Lung (tissue), 17 donors: ENCODE measurements at places on chromosomes 4 and X. TPM values are rescaled to one million over a fixed set of nuclear protein-coding genes. Genes with fewer than 3 reads are reported as not detected.

GRCh38 chr4:76564123-76564915, 129.3 kb downstream of the SHROOM3 start:
- H3K27ac ChIP-seq = no peak overlapping the region
- DNase-seq = no peak
- no peak overlapping the region for H3K4me3 ChIP-seq
- H3K27me3 ChIP-seq = no peaks in the 10 kb centered on the region
- no peaks in the 10 kb centered on the region for H3K4me1 ChIP-seq

GRCh38 chr4:88212253-88212561, 53.8 kb upstream of the ABCG2 start:
- no peak overlapping the region for H3K27ac ChIP-seq
- no peaks in the 10 kb centered on the region for H3K4me1 ChIP-seq
- no peak overlapping the region for H3K4me3 ChIP-seq
- H3K27me3 ChIP-seq = no peaks in the 10 kb centered on the region

- no peak overlapping the region for H3K27ac ChIP-seq
- no peak for DNase-seq
- H3K36me3 ChIP-seq = no peaks in the 10 kb centered on the region
- H3K4me3 ChIP-seq = no peak overlapping the region
- H3K27me3 ChIP-seq = no peaks in the 10 kb centered on the region
Measured at GRCh38 chrX:139890991-139891700, 41.7 kb downstream of the ATP11C start.

DNA sequence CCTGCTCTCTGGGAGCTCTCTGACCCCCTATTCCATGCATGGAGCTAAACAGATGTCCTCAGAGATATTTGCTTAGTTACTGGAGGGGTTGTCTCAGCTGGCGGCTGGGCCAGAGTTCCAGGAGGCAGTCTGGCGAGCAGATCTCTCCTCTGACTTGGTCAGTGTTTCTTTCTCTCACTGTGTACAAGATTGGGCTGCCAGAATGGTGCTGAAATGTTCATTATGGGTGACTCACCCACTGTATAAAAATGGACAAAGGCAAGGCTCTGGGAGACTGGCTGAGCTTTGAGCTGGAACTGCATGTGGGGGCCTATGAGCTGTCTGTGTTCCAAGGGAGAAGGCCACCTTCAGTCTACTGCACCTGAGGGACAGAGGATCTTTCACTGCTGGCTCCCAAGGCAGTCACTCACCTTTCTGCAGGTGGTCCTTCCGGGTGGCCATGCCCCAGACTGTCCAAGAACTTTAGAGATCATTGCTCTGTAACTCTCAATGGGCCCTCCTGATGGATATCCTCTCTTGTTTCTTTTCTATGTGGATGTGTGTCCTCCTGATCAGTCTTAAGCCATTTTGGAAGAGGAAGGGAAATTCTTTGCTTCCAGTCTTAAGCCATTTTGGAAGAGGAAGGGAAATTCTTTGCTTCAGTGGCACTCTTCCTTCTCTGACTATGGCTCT, 88.2 kb downstream of the CFAP299 start:
- H3K36me3 ChIP-seq = no peaks in the 10 kb centered on the region
- no peaks in the 10 kb centered on the region for H3K4me1 ChIP-seq
- no peak overlapping the region for H3K4me3 ChIP-seq
- DNase-seq = no peak

DNA sequence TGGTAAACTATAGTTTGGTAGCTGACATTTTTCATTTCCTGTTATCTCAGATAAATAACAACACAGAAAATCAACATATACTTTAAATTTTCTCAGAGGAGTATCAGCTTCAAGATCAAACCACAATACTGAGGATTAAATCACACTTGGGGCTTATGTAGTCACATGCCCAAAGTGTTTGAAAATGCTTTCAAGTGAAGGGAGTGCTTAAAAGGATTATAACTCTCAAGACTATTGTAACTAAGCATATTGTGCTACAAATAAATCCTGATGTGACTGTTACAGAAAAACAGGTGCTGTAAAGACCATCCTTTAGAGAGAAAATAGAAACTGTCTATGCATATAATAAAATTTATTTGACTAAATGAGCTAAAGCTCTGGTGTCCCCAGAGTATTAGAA, 887.6 kb downstream of the ADGRL3 start:
- H3K27ac ChIP-seq = no peak overlapping the region
- H3K4me3 ChIP-seq = no peak overlapping the region
- H3K27me3 ChIP-seq = no peaks in the 10 kb centered on the region
- no peaks in the 10 kb centered on the region for H3K4me1 ChIP-seq
- DNase-seq = no peak

Gene MAP7D2
- 0.64 TPM for total RNA-seq

Gene TEX11
- total RNA-seq = not detected

GRCh38 chr4:140463614-140464013, 34.5 kb downstream of the MGAT4D start:
- DNase-seq = no peak
- no peaks in the 10 kb centered on the region for H3K36me3 ChIP-seq
- no peaks in the 10 kb centered on the region for H3K27me3 ChIP-seq
- H3K4me3 ChIP-seq = no peak overlapping the region
- no peak overlapping the region for H3K27ac ChIP-seq

DNA sequence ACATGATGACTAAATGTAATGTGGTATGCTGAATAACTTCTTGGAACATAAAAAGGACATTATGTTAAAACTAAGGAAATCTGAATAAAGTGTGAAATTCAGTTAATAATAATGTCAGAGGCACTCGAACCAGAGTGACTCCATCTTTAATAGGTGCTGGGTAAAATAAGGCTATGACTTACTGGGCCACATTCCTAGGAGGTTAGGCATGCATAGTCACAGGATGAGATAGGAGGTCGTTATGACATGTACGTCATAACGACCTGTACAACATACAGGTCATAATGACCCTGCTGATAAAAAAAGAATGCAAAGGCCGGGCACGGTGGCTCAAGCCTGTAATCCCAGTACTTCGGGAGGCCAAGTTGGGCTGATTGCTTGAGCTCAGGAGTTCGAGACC, 28.9 kb upstream of the OPHN1 start:
- H3K36me3 ChIP-seq = no peaks in the 10 kb centered on the region
- H3K27ac ChIP-seq = no peak overlapping the region
- H3K4me1 ChIP-seq = no peaks in the 10 kb centered on the region
- H3K27me3 ChIP-seq = no peaks in the 10 kb centered on the region
- no peak for DNase-seq

- no peaks in the 10 kb centered on the region for H3K36me3 ChIP-seq
- peak; percentile 69 for DNase-seq
- peaks cover 19% of the 10 kb centered on the region for H3K4me1 ChIP-seq
- H3K4me3 ChIP-seq = no peak within 1 kb of the TSS
- peaks cover 11% of the 10 kb centered on the region for H3K27me3 ChIP-seq
- H3K27ac ChIP-seq = peak within 1 kb of the TSS; percentile 76
Measured at GRCh38 chr4:47031011-47031678, at the start of gene GABRB1. Gene GABRB1 (plus strand): TSS chr4:47031567.

DNA sequence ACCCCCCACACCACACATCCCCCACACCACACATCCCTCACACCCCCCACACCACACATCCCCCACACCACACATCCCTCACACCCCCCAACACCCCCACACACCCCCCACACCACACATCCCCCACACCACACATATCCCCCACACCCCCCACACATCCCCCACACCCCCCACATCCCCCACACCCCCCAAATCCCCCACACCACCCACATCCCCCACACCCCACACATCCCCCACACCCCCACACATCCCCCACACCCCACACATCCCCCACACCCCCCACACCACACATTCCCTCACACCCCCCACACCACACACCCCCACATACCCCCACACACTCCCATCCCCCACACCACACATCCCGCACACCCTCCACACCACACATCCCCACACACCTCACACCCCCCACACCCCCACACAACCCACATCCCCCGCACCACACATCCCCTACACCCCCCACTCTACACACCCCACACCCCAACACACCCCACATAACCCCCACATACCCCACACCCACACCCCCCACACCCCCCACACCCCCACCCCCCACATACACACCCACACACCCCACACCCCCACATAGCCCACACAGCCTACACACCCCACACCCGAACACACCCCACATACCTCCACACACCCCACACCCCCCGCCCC, 172.9 kb downstream of the DCLK2 start:
- peaks cover 3% of the 10 kb centered on the region for H3K36me3 ChIP-seq
- H3K4me1 ChIP-seq = no peaks in the 10 kb centered on the region
- H3K27me3 ChIP-seq = no peaks in the 10 kb centered on the region
- H3K27ac ChIP-seq = no peak overlapping the region

DNA sequence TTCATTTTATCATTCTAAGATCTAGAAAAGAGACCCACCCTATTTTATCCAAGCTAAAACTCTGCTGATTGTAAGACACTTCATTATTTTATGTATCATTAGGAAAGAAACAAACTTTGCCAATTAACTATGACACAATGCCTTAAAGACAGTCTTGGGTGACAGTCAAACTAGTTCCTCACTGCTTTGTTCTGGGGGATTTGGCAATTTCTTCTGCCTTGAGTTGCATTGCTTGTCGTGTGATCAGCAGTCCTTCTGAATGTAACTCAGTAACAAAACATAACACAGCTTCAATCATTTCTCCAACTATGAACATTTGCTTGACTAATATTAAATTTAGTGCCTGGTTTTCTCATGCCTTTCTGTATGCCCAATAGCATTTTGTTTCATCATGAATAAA, 577.9 kb upstream of the DIPK2B start:
- H3K27me3 ChIP-seq = no peaks in the 10 kb centered on the region
- no peaks in the 10 kb centered on the region for H3K4me1 ChIP-seq
- H3K36me3 ChIP-seq = no peaks in the 10 kb centered on the region
- no peak overlapping the region for H3K27ac ChIP-seq

GRCh38 chr4:159142241-159142640, 39.4 kb downstream of the RAPGEF2 start:
- DNase-seq = no peak
- no peak overlapping the region for H3K27ac ChIP-seq
- H3K4me1 ChIP-seq = no peaks in the 10 kb centered on the region
